Mucosa of gallbladder (tissue), 1 donor: ENCODE measurements at places on chromosomes 11 and 22.
A peak's percentile ranks its signal among the peaks of the same experiment; 100 is the strongest.

DNA sequence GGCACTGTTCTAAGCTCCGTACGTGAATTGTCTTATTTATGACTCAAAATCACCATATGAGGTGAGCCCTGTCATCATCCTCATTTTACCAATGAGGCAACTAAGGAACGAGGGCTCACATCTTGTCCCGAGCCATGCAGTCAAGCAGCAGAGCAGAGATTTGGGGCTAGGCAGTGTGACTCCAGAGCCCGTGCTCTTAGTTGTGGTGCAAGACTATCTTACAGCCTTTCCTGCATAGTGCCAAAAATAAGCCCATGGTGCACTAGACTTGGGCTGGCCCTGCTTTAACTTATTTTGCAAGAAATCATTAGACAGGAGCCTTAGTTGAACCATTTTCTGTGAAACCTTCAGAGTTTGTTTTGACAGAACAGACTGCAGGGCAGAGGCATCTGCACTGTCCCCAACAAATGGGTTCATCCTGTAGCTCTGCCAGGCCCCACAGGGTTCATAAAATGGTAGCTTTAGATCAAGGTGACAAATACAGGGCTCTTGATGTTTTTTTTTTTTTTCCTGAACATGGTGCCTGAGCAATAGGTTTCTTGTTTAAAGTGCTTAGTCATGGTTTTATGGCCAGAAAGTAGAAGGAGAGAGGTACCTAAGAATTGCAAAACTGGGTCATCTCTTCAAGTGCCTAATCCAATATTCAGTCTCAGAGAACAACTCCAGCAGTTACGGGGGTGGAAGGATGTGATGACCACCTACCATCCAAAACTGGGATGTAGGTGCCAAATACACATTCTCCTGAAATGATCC is 56.6 kb downstream of the BMAL1 start:
- no peak for DNase-seq

- no peak for DNase-seq
These were observed 143.2 kb downstream of the SHANK2 start for GRCh38 chr11:71109186-71109585.

- no peak for DNase-seq
These were observed 299.1 kb upstream of the MTNR1B start for GRCh38 chr11:92670308-92670890.

DNA sequence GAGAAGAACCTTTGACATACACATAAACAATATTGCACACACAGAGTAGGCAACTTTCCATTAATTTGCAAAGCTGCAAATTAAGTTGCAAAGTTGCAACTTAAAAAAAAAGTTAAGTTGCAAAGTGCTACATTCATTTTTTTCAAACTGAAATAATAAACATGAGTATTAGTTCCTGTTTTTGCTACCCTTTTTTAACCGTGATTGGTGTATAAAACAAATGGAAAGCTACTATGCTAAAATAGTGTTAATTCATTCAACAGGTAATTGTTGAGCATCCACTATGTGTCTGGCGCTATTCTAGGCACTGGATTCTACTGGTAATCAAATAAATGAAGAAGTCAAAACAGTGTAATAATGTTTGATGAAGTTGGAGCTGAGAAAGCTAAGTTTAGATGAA is 8.1 kb downstream of the ZFP91 start:
- no peak for DNase-seq

GRCh38 chr11:99327066-99327465 is 306.3 kb downstream of the CNTN5 start:
- DNase-seq: no peak

DNA sequence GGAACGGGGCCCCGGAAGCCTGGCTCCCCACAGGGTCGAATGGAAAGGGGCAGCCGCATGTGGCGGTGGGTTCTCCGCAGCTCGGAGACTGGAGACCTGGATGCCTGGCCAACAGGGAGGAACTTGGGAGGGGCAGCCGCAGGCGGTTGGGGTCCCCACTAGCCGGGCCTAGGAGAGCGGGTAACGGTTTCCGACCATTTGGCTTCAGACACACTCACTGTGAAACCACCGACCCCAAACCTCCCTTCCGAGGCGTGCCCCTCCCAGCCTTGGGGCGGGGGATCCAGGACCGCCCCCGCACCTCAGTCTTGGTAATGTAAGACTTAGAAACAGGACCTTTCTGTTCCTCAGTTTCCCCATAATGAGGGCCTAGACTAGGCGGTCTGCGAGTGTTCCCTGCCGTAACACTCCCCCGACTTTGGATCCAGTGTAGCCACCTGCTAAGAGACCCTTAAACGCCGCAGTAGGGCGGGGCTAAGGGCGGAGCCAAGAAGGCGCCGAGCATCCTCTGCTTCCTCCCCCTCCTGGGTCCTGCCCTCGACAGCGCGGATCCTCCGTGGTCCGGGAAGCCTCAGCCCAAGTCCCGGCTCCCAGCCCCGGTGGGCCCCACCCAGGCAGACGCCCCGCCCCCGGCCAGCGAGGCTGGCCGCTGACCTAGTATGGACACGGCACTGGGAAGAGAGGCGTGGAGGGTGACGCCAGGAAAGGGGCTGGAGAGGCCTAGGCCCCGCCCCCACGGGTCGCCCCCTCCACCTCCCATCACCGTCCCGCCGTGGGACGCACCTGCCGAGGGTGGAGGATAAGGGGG is 1.8 kb upstream of the RASGRP2 start:
- peak; percentile 78 for DNase-seq

DNA sequence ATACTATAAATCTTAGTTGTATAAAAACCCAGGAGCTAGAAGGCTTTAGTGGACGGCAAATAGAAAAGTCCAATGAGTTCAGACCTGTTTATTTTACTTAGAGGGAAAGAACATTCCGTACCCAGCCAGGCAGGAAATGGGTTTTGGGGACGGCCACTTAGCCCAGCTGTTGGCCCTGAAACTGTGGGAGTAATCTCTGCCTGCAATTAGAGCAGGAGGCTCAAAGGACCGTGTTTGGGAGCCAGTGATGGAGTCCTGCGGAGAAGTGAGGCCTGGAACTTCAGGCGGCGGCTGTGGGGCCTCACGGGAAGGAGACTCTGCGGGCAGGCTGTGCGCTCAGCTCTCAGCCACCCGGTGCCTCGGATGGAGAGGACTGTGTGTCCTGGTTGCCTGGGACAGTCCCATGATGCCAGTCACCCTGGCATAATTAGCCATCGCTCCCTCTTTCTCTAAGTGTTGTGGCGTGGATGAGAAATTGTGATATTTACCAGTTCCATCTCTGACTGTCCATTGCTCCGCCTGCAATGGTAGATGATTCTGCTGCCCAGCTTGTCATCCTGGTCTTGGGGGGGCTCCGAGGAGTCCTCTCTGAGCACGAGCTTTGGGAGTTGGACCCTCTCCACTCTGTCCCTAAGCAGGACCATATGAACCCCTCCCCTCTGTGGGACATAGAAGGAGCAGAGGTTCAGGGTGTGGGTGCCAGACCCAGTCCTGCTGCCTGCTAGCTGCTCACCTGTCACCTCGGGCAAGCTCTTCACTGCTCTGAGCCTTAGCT is 530.3 kb downstream of the TBC1D22A start:
- DNase-seq: no peak

DNA sequence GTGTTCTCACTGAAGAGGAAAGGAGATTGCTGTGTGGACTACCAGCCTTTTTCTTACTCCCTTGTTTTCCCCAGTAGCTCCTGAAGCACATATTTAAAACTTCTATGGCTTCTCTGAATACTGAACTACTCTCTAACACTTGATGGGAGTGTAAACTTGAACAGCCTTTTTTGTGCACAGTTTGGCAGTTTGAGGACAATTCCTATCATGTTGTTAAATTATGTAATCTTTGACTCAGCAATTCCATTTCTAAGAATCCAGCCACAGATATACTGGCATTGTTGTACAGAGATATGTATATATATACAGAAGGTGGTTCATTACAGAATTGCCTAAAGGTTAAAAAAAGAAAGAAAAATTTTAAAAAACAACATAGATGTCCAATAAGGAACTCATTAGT is 47.1 kb upstream of the EED start:
- no peak for DNase-seq

GRCh38 chr11:14898906-14899305 is 6.9 kb upstream of the CYP2R1 start:
- DNase-seq: peak; percentile 18

DNA sequence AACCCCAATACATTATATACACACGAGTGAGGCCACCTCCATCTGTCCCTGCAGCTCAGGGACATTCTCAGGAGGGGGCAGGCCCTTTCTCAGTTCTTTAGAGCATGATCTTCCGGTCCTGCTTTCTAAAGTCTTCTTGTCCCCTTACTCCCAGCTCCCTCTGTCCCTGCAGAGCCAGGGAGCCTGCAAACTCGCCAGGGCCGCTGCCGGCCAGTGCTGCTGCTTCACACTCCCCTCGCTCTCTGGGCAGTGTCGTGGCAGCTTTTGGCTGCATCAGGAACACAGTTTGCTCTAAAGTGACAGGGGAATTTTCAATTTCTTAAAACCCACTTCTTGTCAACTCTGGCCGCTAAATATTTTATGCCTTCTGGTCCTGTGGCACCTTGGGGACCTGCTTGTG is 130.1 kb upstream of the NARS2 start:
- DNase-seq: no peak

- no peak for DNase-seq
These were observed 1046.6 kb downstream of the FAM181B start for GRCh38 chr11:81687057-81687456.

- DNase-seq: no peak
These were observed 75.5 kb downstream of the LUZP2 start for GRCh38 chr11:24572376-24572775.

DNA sequence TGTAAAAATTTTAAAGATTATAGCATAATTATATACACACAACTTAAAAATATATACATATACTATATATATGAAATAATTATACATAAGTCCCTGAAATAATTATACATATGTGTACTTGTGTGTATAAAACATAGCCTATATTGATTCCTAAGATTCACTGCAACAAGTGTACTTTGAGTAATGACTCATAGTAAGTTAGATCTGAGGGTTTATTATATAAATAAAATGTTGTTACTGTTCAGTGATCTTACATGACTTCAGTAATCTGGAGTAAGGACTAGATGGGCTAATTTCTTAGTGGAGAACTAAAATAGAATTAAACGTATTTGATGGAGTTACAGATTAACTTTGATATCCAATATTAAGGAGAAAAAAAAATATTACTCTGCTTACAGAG is 350.5 kb downstream of the CNTN5 start:
- no peak for DNase-seq

- no peak for DNase-seq
These were observed 86.8 kb downstream of the DEPDC5 start for GRCh38 chr22:31840585-31840984.

DNA sequence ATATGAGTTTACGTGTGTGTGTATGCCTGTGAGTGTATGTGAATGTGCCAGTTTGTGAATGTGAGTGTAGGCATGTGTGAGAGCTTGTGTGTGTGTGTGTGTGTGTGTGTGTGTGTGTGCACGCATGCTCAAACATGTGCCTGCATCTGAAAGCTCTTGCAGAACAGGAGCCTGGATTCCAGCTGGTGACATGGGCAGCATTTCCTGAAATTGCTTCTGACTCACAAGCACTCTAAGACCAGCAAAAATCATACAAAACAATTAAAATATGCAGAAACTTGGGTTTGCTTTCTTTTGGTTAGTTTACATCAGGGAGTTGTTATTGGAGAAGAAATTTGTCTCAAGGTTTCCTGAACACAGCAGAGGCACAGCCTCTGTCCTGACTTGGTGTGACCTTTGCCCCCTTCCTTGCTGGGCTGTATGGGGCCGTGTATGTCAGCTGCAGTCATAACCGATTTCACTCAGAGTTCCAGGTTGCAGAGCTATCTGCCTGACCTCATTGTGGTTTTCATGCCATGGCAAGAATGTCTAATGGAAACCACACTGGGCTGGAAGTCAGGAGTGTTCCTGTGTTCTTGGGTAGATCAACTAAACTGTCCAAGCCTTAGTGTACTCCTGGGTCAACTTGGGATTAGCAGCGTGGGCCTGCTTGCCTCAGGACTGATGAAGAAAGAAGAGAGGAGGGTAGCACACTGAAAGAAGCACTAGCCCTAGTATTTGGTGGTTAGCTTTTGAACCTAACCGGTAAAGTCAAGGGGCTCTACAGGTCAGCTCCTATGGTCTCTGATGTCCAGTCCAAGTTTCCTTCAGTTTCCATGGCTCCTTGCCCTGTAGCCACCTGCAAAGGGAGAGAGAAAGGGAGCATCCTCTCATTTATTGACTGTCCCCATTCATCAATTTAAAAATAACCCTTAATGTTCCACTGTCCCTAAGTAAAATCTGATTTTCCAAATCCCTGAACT is 143.7 kb downstream of the SNX19 start:
- peak; percentile 45 for DNase-seq

DNA sequence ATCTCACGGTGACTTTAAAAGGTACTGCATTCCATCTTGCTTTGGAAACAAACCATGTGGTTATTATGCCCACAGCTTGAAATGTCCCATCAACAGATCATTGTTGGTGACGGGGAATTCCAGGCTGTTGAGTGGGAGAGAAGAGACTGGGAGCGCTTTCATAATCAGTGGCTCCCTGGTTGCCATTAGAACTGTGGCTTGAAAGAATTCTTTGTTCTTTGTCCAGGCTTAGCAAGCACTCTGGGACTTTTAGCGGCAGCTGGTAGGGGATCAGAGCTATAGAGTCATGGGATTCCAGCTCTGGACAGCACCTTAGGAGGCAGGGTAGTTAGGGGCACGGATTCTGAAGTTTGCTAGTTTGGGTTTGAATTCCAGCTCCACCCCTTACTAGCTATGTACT is 22.0 kb downstream of the MMP20 start:
- no peak for DNase-seq

GRCh38 chr11:91846649-91847048 is 378.0 kb upstream of the FAT3 start:
- no peak for DNase-seq
